ENCODE measurements at places on chromosomes 11 and 22. TPM values are rescaled to one million over a fixed set of nuclear protein-coding genes. Genes with fewer than 3 reads are reported as not detected.

The TMEM86A gene
- total RNA-seq: 7.6 TPM

DNA sequence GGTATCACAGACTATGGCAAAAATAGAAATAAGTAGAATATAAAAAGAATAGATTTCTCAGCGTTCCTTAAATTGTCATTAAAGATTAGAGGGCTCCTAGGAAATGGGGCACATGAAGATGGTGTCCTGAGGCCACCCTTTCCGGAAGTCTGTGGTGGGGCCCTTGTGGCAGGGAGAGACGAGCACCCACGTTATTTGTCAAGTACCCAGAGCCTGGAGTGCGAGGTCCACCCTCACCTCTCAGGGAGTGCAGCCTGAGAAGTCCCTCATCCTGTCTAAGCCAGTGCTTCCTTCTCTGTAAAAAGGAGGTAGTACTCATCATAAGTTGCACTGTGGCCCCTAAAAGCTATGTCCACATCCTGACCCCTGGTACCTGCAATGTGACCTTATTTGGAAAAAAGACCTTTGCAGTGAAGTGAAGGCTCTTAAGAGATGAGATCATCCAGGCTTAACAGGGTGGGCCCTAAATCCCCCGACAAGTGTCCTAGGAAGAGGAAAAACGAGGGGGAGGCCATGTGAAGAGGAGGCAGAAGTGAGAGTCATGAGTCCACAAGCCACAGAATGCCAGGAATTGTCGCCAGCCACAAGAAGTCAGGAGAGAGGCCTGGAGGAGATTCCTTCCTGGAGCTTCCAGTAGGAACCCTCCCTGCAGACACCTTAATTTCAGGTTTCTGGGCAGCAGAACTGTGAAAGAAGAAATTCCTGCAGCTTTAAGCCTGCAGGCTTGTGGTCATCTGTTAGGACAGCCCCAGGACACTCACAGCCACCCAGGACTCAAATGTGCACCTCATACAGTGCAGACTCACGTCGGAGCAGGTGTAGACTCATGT lies 76.8 kb upstream of the CCND1 start:
- no peak for DNase-seq

- no peak for DNase-seq
Measured at GRCh38 chr11:90330632-90331031, 107.8 kb upstream of the CHORDC1 start.

The GLB1L2 gene
- total RNA-seq: 0.21 TPM

The VSTM5 gene
- total RNA-seq: not detected

- DNase-seq: no peak
Measured at GRCh38 chr22:48885919-48886305, 941.8 kb downstream of the BRD1 start.

The OR5L2 gene
- not detected for total RNA-seq

The RPS6KA4 gene
- 33.7 TPM for total RNA-seq

- no peak for DNase-seq
Measured at GRCh38 chr11:32839308-32839707, 9.6 kb downstream of the PRRG4 start.

GRCh38 chr11:30489511-30489910 lies 96.6 kb downstream of the MPPED2 start:
- no peak for DNase-seq

The TMEM151A gene
- total RNA-seq: 0.55 TPM

- DNase-seq: no peak
Measured at GRCh38 chr11:95398437-95399112, 167.6 kb upstream of the SESN3 start.

- DNase-seq: peak; percentile 59
Measured at GRCh38 chr11:116697011-116697410, 75.8 kb downstream of the BUD13 start.

The MRGPRX2 gene
- total RNA-seq: not detected

GRCh38 chr11:15710580-15711275 lies 596.0 kb downstream of the INSC start:
- DNase-seq: no peak

- no peak for DNase-seq
Measured at GRCh38 chr22:49104434-49104833, 723.2 kb downstream of the BRD1 start.

The ZNRF3 gene
- 6.4 TPM for total RNA-seq

The OR52L1 gene
- not detected for total RNA-seq

- no peak for DNase-seq
Measured at GRCh38 chr22:41821471-41822316, 11.2 kb upstream of the SREBF2 start.

The NLRP6 gene
- total RNA-seq: not detected

The UPK2 gene
- total RNA-seq: 0.86 TPM

The ZP1 gene
- total RNA-seq: not detected

GRCh38 chr11:30594646-30595411 lies 8.7 kb upstream of the MPPED2 start:
- no peak for DNase-seq

GRCh38 chr11:45843158-45843924 lies 3.9 kb upstream of the CRY2 start:
- peak; percentile 95 for DNase-seq

DNA sequence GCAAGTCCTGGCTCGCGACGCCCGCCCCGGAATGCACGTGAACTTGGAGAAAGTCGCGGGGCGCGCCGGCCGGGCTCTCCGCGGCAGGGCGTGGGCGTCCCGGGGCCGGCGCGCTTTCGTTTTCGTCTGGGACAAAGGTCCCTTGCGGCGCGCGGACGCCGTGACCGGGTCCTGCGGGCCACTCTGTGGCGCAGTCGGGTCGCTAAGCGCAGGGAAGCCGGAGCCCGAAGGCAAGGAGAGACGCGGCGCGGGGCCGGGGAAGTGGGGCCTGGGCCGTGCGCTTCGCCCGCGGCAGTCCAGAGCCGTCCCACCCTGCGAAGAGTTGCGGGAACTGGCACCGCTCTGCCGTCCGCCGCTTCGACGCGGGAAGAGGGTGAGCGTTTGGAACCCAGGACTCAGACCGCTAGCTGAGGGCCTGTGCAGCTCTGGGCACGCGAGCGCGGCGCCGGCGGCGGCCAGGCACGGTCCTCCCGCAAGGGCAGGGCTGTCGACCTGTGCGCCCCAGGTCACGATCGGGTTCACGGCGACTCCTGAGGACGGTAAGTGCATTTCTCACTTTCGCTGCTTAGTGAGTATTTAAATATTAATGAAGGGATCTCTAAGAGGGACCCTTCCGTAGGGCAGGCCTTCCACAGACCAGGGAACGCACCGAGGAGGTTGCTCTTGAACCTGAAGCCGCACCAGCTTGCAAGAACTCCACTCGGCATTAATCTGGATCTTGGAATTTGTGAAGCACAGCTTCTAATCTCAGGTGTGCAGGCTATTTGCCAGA lies 78.0 kb upstream of the PPARA start:
- no peak for DNase-seq

The C11orf68 gene
- 83.5 TPM for total RNA-seq

GRCh38 chr11:6498121-6498520 lies 1.0 kb downstream of the DNHD1 start:
- no peak for DNase-seq

The LRRC56 gene
- total RNA-seq: 3.7 TPM

- DNase-seq: no peak
Measured at GRCh38 chr11:128745311-128746136, 51.7 kb downstream of the FLI1 start.

The UCP3 gene
- 1.8 TPM for total RNA-seq

GRCh38 chr11:122653916-122654585 lies 1.5 kb upstream of the UBASH3B start:
- DNase-seq: no peak

DNA sequence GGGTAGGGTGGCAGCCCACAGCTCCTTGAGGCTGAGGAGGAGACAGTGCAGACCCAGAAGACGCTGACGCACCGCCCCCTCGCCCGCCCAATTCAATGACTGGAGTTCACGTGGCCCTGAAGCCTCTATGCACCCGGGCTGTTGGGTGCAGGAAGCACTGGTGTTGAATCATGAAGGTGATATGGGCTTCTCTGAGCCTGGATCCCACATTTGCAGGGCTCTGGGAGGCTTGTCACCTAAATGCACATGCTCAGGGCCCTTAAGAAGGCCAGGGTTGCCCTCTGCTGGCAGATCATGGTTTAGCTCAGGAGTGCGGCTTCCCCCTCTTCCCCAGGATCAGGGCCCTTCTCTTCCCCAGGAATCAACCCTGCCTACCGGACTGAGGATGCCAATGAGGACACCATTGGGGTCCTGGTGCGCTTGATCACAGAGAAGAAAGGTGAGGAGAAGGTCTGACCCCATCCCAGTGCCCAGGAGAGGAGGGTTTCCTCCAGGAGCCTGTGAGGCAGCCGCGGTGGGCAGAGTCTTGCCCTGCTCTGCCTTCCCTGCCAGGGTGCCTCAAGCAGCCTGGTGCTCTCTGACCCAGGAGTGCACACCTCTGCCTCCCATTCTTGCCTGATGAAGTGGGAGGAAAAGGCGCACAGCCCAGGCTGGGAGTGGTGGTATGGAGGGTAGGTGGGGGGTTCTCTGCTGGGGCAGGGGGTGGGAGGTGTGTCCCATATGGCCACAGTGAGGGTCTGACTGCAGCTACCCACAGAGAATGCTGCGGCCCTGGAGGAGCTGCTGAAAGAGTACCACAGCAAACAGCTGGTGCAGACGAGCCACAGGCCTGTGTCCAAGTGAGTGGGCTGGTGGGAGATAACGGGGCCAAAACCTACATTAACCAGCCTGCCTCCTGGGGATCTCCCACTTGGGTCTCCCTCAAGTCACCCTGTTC lies 17.5 kb downstream of the RELT start:
- peak; percentile 90 for DNase-seq

The INCENP gene
- total RNA-seq: 27.7 TPM

DNA sequence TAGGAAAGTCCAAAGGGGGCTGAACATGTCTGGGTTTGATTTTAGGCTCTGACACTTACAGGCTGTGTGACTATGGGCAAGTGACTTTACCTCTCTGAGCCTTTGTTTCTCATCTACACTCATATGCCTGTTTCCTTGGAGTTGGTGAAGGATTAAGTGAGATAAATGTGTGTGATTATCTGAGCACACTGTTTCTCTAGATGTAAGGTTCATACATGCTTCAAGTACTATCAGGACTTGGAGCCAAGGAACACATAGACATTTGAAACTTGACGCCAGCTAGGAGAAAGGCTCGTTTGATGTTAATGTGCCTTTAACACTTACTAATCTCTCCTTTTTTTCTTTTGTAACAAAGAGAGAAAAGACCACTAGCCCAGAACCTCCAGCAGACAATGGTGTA lies 9.7 kb downstream of the CRYBB1 start:
- no peak for DNase-seq

DNA sequence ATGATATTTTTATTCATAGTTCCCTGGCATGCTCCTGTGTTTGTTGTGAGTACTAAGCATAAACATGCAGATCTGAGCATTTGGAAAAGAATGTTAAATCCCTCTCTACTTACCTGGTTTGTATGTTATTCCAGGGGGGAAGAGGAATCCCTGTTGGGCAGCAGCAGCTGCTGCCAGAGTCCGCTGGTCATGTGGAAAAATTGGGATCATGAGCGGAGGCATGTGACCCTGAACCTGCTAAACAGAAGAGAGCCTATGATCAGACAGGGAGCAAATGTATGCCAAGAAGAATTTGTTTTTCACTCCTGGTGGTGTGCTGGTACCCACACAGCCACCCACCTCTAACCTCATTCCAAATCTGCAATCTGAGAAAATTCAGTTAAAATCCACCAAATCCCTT lies 244.7 kb downstream of the SOX6 start:
- no peak for DNase-seq

Data from osteocyte (in vitro differentiated cells).